NCI-H1417 treated with DMSO at 0.1 percent for 48 hours (cell line): ENCODE measurements at places on chromosomes 12 and 14.

DNA sequence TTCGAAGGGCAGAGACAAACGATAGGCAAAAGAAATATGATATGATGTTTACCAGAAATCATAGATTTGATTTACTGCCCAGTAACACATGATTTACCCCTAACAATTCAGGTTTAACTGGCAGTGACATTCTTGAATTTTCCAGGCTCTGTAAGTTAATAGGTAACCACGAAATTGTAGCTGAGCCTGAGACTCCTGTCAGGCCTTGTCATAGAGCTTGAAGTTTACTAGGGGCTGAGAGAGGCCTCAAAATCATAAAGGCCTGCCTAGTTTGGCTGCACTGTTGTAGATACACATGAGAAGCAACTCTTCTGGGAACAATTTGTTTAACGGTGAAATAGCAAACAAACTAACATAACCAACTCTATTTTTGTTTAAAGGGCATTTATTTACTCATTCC, 3.3 kb downstream of the ERP27 start:
- DNase-seq: no peak

- no peak for DNase-seq
Measured at GRCh38 chr12:10147714-10148403, 17.9 kb upstream of the CLEC7A start.

DNA sequence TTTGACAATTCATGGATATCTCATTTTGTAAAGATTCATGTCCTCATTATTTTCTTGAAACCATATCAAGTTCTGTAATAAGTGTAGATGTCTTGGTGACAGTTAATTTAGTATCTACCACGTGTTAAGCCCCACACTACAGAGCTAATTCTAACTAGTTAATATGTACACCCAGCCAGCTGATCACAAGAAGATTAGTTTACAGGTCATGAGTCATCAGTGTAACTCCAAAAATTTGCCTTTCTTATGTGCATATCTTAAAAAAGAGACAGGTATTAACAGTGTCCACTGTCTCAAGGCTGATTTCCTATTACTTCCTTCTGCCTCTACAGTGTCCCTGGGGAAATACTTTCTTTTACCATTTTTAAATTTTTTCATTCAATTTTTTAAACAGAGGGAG, 13.3 kb upstream of the YBX3 start:
- DNase-seq: no peak

GRCh38 chr12:130975116-130975515, 21.4 kb downstream of the ADGRD1 start:
- no peak for DNase-seq

- no peak for DNase-seq
Measured at GRCh38 chr12:120687578-120688289, 785 bp downstream of the MLEC start.

GRCh38 chr14:34853041-34853440, 22.1 kb downstream of the BAZ1A start:
- no peak for DNase-seq

GRCh38 chr12:91781114-91781513, 364.5 kb downstream of the BTG1 start:
- DNase-seq: no peak

DNA sequence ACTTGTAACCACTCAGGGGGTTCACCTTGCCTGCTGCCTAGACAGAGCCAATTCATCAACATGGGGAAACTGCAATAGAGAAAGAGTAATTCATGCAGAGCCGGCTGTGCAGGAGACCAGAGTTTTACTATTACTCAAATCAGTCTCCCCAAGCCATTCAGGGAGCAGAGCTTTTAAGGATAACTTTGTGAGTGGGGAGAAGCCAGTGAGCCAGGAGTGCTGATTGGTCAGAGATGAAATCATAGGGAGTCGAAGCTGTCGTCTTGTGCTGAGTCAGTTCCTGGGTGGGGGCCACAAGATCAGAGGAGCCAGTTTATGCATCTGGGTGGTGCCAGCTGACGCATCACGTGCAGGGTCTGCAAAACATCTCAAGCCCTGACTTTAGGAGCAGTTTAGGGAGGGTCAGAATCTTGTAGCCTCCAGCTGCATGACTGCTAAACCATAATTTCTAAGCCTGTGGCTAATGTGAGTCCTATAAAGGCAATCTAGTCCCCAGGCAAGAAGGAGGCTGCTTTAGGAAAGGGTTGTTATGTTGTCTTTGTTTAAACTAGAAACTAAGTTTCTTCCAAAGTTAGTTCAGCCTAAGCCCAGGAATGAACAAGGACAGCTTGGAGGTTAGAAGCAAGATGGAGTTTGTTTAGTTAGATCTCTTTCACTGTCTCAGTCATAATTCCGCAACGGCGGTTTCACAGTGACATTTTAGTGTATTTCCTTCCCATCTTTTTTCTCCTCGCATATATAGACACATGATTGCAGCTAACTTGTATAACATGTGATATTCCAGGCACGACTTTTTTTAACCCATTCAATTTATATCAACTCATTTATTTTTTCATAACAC, 68.9 kb upstream of the NCOR2 start:
- DNase-seq: no peak

- no peak for DNase-seq
Measured at GRCh38 chr12:50201987-50202521, 34.9 kb upstream of the CERS5 start.

DNA sequence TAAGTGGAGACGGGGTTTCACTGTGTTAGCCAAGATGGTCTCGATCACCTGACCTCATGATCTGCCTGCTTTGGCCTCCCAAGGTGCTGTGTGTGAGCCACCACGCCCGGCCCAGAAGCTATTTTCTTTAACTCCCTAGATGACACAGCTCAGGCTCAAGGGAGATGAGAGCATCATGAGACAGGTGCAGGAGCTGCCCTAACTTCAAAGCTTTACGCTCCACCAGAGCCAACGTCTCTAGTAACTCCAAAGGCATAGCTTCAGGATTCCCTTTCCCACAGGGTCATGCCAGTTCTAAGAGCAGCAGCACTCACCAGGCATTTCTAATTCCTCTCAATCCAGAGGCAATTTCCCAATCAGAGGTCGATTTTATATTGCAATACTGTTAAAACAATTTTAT, 21.0 kb downstream of the NDUFA12 start:
- DNase-seq: no peak

GRCh38 chr12:107244584-107244983, 151.2 kb upstream of the CRY1 start:
- DNase-seq: no peak

DNA sequence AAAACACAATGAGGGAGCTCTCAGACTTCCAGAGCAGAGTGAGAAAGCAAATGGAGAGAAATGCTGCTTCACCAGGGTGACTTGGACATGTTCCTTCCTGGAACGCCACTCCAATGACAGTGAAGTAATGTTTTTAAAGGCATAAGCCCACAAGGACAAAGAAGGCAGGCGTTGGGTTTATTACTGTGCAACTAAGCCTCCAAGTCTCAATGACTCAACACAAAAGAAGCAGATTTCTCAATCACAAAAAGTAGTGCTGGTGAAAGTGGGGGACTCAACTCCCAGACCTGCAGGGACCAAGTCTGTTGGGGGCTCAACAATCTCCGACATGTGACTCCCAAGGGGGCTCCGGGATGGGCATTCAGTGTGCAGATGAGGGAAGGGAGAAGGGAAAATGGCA, 505.2 kb downstream of the BCL11B start:
- DNase-seq: no peak

- no peak for DNase-seq
Measured at GRCh38 chr12:125922330-125922729, 857.1 kb downstream of the AACS start.

DNA sequence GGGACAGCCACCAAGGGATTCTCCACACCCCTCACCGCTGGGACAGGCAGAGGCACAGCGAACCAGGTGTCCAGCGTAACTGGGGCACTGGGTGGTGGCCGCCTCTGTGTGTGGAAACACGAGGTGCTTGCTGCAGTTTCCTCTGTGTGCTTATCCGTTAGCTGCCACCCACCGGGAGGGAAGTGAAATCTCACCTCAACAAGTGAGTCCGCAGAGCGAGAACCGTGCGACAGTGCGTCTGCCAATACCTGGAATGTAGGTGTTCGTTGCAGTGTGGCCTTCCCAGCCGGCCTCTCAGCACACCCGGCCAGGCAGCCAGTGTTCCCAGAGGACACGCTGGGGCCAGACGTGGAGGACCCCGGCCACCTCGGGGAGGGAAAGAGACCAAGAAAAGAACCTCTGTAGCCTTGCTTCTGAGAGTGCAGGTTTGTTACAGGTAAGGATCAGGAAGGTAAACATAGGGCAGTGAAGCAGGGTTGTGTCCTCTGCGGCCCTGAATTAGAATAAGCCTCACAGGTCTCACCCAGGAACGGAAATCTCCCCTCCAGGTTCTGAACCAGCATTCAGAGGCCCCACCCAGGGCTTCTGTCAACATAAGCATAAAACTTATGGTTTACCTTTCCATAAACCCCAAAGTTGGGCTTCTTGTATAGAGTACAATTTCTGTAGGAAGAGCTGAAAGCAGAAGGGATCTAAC, 1.5 kb downstream of the BCL2L14 start:
- DNase-seq: no peak

DNA sequence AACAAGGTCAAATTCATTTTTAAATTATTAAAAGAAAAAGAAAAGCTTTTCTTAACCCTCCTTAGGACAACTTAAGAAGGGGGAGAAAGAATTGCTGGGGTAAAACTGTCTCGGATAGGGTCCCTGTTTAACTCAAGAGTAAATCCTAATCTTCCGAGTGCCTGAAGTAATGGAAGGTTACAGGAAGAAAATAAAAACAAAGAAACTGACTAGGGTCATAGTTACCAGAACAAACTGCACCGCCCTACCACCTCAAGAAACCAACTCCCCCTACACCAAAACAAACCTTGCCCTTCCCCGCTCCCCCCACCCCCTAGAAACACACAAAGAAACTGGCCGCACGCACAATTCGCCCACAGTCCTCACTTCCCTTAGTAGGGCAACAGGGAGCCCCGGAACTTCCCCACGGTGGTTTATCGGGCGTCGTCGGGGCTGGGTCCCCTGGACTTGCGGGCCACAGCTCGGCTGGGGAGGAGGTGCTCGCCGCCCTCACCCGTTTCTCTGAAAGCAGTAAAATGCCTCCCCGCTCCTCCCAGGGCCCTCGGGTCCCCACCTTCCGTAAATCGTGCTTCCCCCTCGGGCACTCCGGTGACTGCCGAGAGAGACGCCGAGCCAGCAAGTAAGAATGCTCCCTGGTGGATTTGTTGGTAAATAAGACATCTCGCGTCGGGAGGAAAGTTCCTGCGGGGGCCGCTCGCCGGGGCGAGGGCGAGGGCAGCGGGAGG, 2.4 kb downstream of the SINHCAF start:
- no peak for DNase-seq

GRCh38 chr14:69861025-69861569, 18.1 kb upstream of the SMOC1 start:
- no peak for DNase-seq

DNA sequence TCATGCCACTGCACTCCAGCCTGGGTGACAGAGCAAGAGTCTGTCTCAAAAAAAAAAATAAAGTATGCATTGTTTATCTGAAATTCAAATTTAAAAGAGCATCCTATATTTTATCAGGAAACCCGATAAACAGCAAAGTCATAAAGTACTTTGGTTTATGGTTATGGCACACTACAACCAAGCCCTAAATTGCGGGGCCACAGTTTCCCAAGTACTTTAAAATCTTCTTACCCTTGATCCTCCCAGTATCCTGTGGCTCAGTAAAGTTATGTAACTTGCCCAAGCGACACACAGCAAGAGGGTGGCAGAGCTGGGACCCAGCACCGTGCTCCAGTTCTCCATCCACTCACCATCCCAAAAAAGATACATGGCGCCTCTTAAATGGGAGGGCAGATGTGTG, 35.2 kb downstream of the KSR2 start:
- no peak for DNase-seq

- no peak for DNase-seq
Measured at GRCh38 chr14:68741477-68741791, 51.4 kb downstream of the ZFP36L1 start.

- no peak for DNase-seq
Measured at GRCh38 chr14:102949062-102949800, 26.8 kb downstream of the AMN start.

GRCh38 chr14:77212943-77213678, 31.5 kb downstream of the TMEM63C start:
- DNase-seq: peak; percentile 57

- DNase-seq: no peak
Measured at GRCh38 chr12:95266254-95266653, 48.6 kb downstream of the VEZT start.

DNA sequence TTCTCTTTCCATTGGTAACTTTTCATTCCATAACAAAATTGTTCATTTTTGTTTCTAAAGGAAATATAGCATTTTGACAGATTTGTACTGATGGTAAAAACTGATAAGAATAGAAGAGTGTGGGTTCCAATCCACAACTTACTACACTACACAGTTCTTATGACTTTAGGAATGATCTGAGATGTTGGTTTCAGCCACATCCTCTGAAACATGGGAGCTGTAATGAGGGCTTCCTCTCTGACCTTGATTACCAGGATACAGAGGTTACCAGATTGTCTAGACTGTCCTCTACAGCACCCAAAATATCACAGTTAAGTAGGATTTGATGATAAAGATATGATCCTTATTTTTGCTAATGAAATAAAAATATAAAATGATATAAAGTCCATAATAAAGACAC, 1184.6 kb downstream of the FLRT2 start:
- no peak for DNase-seq

GRCh38 chr14:38336298-38336697, 80.4 kb upstream of the CLEC14A start:
- DNase-seq: no peak

GRCh38 chr12:23640754-23641153, 308.7 kb downstream of the SOX5 start:
- DNase-seq: peak; percentile 19

DNA sequence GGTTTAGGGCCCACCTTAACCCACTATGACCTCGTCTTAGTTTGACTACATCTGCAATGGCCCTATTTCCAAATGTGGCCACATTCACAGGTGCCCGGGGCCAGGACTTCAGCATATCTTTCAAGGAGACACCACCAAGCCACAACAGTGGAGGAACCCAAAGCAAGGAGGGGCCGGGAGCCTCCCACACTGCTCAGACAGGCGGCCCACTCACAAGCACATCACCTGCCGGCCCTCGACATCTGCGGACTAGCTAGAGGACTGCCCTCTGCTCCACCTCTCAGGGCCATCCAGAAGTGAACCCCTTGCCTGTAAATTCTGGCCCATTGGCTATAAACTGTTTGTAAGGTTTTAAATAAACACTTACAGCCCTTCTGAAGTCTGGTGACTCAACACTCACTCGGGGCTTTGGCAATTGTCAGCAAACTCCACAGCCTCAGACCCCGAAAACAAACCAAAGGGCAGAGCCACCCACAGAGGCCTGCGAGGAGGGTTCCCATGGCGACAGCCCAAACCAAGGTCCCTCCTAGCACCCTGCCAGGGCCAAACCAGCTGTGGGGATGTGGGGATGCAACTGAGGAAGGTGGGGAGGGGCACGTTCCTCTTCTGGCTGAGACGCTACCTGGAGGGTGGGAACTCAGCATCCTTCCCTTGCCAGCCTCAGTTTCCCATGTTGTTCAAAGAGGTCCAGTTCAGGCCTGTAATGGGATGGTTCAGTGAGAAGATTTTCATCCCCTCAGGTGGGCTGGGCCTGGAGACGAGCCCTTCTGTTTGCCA, 95.8 kb downstream of the DICER1 start:
- no peak for DNase-seq

- no peak for DNase-seq
Measured at GRCh38 chr12:58408516-58408915, 467.1 kb downstream of the ATP23 start.

GRCh38 chr14:102275866-102276265, 29.1 kb downstream of the MOK start:
- no peak for DNase-seq
